ENCODE measurements at places on chromosomes 16 and 17.

DNA sequence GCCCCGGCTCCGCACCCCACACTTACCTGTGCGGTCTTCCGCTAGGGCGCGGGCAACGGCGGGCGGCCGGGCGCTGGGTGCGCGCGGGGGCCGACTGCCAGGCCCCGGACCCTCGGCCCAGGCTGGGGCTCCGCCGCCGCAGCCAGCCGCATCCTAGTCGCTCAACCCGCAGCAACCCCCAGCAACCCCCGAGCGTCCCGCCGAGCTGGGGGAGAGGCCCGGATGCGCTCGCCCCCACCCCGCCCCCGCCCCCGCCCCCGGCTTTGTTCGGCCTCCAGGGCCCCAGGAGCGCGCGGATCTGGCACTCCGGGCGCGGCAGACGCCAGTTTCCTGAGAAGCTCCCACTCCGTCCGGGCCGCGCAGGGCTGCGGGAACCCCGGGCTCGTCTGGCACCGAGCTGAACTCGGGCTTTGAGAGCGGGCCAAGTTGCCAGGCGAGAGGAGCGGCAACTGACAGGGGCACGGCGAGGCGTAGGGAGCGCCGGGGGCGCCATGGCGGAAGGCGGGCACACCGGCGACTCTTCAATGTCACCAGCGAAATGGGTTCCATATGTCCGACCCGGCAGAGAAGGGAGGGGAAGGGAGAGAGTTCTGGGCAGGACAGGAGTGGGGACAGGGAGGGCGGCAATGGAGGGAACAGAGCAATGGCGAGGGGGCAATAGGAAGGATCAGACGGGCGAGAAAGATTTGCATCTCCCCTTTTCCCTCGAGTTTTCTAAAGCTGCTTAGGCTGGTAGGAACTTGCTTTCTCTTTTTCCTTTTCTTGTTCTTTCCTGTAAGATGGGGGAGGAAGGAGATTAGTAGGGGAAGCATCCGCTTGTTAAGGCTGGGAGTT lies 13.7 kb downstream of the HOXB4 start:
- DNase-seq, result no peak

DNA sequence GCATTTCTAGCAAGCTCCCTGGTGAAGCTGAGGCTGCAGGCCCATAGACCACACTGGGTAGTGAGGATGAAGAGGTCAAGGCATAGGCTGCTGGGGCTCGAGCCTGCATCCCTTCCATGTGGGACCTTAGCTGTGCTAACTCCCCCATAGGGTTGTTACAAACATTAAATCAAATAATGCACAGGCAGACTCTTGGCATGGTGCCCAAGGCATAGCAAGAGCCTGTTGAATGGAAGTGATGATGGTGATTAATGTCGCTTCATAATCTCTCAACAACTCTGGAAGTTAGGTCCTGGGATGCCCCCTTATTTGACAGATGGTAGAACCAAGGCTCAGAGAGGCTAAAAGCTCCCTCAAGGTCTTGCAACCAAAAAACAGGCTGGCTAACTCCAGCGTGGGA lies 283.9 kb upstream of the EEF2KMT start:
- no peak for DNase-seq

DNA sequence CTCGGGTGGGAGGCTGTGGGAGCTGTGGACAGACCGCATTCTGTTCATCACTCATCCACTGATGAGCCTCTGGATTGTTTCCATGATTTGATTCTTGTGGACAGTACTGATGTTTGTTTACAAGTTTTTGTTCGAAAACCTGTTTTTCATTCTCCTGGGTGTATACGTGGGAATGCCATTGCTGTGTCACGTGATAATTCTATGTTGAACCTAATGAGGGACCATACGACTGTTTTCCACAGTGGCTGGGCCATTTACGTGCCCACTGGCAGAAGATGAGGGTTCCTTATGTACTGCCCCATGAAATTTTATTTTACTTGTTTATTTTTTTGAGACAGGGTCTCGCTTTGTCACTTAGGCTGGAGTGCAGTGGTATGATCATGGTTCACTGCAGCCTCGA lies 2.6 kb upstream of the ALG1 start:
- no peak for DNase-seq

DNA sequence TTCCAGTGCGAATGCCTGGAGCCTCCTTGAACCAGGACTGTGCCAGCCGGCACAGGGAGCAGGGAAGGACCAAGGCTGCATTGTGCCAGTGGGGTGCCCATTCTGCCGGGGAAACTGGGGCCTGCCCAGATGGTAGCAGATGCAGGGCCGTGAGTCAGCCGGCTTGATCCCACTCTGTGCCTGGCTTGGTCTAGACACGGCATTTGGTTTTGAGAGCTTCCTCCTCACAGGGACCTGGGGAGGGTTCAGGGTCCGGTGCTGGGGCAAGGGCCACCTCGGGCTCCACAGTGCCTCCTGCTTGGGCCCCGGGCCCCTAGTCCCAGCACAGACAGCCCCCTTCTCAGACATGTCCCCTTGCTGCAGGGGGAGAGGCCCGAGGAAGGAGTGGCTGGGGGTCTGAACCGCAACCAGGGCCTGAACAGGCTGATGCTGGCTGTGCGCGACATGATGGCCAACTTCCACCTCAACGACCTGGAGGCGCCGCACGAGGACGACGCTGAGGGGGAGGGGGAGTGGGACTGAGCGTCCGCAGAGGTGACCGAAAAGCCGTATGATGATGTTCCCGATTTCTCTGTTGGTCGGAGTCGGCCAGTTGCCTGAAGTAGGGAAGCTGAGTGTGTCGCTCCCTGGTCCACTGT lies 7.8 kb upstream of the MC1R start:
- no peak for DNase-seq

GRCh38 chr16:50151756-50152155 lies 1.4 kb upstream of the TENT4B start:
- no peak for DNase-seq

DNA sequence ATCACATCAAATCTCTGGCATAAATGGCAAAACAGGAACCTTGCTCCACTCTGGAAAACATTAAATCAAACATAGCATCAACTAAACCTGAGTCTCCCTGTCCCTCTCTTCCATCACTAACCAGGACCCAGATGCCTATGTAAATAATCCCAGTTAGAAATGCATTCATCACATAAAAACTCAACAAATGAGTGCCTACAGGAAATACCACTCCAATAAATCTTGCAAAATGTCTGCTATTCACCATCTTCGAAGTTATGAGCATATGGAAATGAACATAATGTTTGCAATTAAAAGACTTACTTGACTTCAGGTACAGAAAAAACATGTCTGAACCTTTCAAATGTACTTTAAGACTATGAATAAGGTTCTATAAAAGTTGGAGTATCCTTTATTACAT lies 425.0 kb downstream of the CDH11 start:
- no peak for DNase-seq

DNA sequence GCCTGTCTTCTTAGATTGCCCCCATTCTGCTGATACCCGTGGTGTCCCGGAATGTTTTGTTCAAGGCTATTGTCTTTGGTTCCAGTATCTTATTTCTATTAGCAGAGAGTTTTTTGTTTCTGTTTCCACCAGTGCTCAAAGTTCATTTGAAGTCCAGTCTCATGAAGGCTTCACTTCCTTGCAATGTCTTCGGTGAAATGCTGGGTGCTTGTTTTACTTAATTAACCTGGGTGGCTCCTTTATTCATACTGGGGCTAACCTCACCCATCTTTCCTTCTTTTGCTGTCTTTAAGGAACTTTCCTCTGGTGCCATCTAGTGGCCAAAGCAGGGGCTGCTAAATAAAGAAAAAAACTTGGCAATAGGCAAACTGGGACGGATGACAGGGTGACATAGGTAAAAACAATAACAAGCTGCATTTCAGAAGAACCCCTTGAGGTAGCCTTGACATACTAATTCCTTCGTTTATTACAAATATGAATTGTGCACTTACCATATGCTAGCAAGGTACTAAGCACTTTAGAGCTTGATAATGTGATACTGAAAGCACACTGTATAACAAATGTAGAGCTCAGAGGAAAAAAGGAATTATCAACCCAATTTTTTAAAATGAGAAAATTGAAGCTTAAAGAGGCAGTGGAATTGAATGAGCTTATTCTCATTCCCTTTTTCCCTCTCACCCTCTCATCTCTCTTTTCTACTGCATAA lies 2.8 kb upstream of the SMIM36 start:
- DNase-seq, result peak; percentile 71

GRCh38 chr16:84911486-84912216 lies 91.9 kb downstream of the CRISPLD2 start:
- no peak for DNase-seq

- DNase-seq, result peak; percentile 32
These were observed 116.0 kb downstream of the SOCS1 start for GRCh38 chr16:11140098-11140375.

DNA sequence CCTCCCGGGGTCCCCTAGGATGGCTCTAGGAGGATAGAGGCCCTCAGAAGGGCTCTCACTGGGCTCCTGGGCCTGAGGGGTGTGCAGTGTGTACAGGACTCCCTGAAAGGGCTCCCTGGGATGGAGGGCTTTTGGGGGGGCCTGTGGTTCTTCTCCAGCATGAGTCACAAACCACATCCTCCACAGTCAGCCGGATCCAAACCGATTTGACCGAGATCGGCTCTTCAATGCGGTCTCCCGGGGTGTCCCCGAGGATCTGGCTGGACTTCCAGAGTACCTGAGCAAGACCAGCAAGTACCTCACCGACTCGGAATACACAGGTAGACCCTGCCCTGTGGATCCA lies 4.5 kb downstream of the TRPV2 start:
- peak; percentile 55 for DNase-seq

- DNase-seq, result no peak
These were observed 13.1 kb downstream of the ABCA9 start for GRCh38 chr17:69047368-69048263.

DNA sequence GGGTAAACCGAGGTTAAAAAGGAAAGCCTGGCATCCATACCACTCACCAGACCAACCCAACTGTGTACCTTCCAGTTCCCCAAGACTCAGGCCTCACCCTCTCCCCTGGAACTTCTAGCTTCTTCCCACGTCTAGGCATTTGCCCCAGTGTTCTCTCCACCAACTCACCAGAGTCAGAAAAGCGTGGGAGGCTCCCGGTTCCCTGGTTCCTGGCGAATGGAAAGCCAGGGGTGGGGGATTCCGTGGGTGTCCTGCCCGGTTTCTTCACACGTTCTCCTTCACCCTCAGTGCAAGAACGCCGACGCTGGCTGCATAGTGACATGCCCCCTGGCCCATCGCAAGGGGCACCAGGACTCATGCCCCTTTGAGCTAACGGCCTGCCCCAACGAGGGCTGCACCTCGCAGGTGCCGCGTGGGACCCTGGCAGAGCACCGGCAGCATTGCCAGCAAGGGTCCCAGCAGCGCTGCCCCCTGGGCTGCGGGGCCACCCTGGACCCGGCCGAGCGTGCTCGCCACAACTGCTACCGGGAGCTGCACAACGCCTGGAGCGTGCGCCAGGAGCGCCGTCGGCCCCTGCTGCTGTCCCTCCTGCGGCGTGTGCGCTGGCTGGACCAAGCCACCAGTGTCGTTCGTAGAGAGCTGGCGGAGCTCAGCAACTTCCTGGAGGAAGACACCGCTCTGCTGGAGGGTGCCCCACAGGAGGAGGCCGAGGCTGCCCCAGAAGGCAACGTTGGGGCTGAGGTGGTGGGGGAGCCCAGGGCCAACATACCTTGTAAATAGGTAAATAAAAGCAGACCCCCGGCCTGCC lies 1.7 kb downstream of the RNF151 start:
- no peak for DNase-seq

GRCh38 chr17:80032614-80033171 lies 3.0 kb downstream of the TBC1D16 start:
- DNase-seq, result no peak

GRCh38 chr16:25210758-25211157 lies 6.0 kb upstream of the AQP8 start:
- no peak for DNase-seq

DNA sequence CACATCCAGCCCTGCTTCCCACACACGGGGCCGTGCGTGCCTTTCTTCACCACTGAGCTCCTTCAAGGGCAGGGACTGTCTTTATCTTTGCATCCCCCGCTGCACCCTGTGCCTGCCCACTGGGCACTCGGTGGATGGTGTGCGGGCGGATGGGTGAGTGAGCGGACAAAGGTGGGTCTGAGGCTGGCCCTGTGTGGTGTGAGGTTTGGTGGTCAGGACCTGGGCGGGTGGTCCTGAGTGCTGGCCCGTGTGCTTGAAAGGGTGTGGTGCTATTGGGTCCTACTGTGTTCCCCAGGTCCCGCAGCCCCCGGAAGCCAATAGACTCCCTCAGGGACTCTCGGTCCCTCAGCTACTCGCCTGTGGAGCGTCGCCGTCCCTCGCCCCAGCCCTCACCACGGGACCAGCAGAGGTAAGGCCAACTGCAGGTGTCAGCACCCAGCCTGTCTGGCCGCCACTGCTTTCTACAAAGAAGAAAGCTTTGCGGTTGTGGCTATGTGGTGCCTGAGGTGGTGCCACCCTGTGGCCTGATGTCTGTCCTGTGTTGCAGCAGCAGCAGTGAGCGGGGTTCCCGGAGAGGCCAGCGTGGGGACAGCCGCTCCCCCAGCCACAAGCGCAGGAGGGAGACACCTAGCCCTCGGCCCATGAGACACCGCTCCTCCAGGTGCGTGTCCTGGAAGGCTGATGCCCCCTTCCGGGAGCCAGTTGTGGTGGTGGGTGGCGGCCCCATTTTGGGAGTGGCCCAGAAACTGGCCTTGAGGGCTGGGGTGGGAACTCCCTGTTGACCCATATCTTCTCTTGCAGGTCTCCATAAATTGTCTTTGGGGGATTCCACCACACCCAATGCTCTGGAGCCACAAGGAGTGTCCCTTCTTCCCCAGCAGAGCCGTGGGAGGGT lies 6.8 kb downstream of the ELOB start:
- DNase-seq, result peak; percentile 31

DNA sequence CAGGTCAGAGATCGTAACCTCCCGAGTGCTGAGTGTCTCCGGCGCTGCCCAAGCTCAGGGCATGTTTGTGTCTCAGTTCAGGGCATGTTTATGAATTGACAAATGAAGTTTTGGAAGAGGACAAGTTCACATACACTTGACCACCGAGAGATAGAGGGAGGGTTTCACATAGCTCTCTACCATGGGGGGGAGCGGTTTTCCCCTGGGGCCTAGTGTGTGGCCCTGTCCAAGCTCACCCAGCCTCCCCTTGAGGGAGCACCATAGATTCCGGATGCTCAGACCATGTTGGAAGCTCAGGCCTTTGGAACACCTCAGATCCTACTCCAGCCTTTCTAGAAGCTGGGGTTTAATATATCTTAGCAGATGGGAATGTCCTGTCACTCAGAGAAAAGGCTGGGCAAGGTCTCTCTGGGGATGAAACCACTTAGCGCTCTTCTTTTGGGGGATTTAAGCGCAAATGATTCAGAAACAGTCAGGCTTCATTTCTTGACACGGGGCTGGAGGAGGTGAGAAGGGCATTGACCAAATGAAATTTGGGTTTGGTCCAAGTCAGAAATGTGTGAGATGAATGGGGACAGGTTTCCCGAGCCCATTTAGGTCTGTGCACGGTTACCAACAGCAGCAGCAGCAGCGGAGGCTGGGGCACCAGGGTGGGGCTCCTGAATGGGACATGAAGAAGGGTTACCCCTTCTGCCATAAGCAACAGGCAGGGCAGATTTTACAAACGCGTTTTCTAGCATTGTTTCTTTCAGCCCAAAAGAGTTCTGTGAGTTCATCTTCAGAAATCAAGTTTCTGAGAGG lies 96.6 kb downstream of the METRNL start:
- no peak for DNase-seq

DNA sequence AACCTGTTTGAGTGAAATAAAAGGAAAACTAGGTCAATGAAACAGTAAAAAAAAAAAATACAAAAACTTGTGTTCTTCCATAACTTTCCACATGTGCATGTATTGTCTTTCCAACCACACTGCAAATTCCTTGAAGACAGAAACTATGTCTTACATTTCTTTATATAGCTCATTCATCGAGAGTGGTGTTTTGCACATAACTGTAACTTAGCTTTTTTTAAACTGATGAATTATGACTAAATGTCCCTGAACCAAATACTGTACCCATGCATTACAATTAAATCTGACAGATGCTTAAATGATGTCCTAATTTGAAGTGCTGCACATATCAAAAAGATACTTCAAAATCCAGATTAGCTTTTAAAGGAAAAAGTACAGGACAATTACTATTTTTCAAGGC lies 50.1 kb downstream of the BRIP1 start:
- no peak for DNase-seq
